Activated CD8-positive, alpha-beta memory T cell treated with anti-CD3 and anti-CD28 coated beads, Interleukin-2, amount 10 ng/mL, durations not matched to agents 7 days and 5 days (primary cell): ENCODE measurements at places on chromosomes 12 and 14. TPM values are rescaled to one million over a fixed set of nuclear protein-coding genes. Genes with fewer than 3 reads are reported as not detected.

DNA sequence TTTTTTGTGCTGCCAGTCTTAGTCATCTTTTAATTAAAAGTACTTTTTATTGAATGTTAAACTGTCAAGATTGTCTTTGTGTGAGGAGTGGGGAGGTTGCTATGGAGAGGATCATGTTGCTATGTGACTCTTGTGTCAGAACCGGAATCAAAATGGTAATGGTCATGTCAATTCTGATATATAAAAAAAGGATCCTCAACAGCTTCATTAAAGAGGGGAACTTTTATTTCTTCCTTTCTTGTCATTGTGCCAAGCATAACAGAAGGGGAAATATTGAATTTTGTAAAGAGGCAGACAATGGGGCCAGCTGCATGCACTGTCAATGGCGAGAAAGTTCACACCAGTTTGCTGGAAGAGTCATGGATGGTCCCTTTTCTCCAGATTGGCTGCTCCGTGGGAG, 564.8 kb downstream of the VRK1 start:
- no peak for DNase-seq

- DNase-seq, result no peak
These were observed 20.8 kb downstream of the CKAP4 start for GRCh38 chr12:106226884-106227640.

FSCB gene
- not detected for total RNA-seq

DNA sequence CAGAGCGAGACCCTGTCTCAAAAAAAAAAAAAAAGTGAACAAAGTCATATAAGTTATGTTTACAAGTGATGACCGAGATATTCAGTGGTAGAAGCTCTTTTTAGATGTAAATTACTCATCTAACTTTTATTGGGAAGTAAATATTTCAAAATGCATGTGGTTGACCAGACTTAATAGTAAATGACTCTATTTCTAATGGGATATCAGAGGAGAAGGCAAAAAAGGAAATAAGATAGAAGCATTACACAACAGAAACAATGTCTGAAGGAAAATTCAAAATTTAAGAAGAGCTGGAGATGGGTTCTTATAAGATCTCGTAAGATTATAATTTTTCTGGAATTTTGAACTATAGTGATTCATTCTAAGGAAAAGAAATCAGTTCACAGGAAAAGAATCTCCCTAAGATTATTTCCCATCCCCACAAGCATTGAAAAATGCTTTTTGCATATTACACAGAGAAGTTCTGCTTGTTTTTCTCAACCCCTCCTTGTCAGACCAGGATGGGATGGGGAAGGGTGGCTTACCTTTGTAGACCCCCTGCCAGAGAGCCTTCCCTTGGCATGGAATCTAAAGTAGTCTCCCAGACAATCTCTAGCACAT, 63.1 kb upstream of the STK38L start:
- DNase-seq, result no peak

- no peak for DNase-seq
These were observed 886 bp downstream of the SIX1 start for GRCh38 chr14:60648249-60648933.

KIF5A gene
- total RNA-seq, result 1.9 TPM

DNA sequence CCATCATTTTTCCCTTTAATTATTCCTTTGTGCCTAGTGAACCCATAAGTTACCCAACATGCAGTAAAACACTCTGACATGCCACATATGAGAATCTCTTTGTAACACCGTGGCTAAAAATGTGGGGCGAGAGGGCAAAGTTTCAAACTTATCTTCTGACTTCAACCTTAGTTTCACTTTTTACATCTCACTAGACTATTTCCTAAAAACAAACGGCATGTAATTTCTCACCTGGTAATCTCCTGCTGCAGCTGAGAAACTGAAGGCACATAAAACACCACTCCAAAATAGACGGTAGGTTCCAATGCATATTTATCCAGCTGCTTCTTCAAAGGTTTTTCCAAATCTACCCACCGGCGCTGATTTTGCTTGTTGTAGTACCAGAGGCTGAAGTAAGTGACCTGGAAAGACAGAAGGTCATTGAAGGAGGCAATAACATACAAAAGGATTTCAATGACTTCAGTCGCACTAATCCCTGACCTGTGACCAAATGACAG, 37.9 kb downstream of the PTPN21 start:
- no peak for DNase-seq
